ENCODE measurements at places on chromosomes 11 and 22.

GRCh38 chr11:72574548-72575460 lies 99.4 kb downstream of the PDE2A start:
- no peak for DNase-seq

GRCh38 chr11:130429120-130429681 lies 792 bp upstream of the ADAMTS8 start:
- DNase-seq = no peak

DNA sequence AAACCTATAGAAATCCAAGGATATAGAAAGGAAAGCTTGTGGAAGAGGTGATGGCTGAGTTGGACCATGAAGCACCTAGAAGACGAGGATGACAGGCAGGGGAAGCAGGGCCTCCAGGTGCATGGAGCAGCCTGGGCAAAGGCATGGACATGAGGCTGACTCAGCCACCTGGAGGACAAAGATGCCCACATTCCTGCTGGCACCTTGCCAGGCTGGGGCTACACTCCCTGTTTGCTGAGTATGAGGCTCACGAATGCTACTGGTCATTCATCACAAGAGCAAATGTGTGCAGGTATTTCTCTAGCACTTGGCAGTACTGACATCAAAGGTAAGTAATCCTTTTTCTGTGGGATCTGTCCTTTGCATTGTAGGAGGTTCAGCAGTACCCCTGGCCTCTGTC lies 7.1 kb upstream of the SCGB2A1 start:
- DNase-seq = no peak

- no peak for DNase-seq
These were observed 6.7 kb downstream of the ADAMTS8 start for GRCh38 chr11:130421697-130422096.

- DNase-seq = no peak
These were observed 3.6 kb upstream of the UBE2L3 start for GRCh38 chr22:21563912-21564311.

DNA sequence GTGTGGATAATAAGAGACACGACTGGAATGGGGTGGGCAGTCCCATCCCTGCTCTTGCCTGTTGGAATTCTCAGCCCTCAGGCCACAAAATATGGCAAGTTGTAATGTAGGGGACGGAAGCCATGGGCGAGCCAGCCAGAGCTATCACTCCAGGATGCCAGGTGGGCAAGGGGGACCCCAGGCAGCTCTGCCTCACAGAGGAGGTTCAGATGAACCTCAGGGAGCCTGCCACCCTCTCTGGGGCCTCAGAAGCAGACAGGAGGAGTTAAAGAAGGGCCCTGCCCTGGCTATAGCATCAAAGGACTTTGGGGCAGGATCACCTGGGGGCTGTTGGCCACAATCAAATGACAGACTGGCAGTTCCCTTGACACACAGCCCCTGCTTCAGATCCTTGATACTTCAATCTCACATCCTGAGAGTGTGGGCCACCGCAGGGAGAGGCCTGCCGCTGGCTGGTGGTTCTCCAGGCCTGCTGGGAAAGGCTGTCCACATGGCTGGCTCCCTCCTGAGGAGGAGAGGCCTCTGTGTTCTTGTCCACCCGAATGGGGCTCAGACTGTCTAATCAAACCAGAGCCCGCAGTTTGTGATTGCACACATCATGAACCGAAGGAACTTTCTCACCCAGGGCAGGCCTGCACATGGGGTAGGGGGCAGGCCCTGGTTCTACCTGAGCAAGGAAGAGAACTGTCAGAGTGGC lies 31.4 kb downstream of the IGLL1 start:
- DNase-seq = no peak

GRCh38 chr11:127506126-127506525 lies 505.6 kb upstream of the KIRREL3 start:
- DNase-seq = no peak

GRCh38 chr11:65435411-65435931 lies 12.9 kb downstream of the NEAT1 start:
- DNase-seq = no peak

GRCh38 chr11:48103621-48104567 lies 112.7 kb upstream of the OR4B1 start:
- no peak for DNase-seq
